ENCODE measurements at places on chromosomes 5 and 9. TPM values are rescaled to one million over a fixed set of nuclear protein-coding genes. Genes with fewer than 3 reads are reported as not detected.

The ZNF367 gene
- total RNA-seq = 3.3 TPM

- no peak for DNase-seq
Observed at GRCh38 chr5:160548949-160549645, 127.4 kb downstream of the PTTG1 start.

The SAXO1 gene
- total RNA-seq = 0.39 TPM

DNA sequence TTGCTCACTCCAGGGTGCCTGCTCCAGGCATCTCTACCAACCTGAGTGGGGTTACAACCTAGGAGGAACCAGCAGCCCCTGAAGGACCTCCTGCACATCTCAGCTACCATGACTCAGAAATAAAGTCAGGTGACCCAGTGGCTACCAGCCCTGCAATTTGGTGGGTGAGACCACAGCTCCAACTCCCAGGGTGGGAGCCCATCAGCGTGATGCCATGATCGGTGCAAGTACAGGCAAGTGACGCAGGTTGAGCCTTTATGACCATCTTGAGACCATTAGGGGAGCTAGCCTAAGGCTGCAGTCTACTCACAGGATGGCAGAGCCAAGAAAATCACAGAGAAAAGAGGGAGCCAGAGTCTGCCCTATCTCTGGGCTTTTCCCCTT, 8.6 kb downstream of the SEPTIN8 start:
- no peak for DNase-seq

The BTNL3 gene
- not detected for total RNA-seq
